AG04450 (cell line): ENCODE measurements at places on chromosomes 5 and 9. TPM values are rescaled to one million over a fixed set of nuclear protein-coding genes. Genes with fewer than 3 reads are reported as not detected.

DNA sequence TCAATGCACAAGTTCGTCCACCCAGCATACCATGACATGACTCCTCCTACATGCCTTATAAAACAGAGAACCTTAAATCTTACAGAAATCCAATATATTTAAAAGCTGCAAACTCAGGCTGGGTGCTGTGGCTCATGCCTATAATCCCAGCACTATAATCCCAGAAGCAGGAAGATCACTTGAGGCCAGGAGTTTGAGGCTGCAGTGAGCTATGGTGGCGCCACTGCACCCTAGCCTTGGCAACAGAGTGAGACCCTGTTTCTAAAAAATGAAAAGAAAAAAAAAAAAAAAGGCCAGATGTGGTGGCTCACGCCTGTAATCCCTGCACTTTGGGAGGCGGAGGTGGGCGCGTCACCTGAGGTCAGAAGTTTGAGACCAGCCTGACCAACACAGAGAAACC lies 68.7 kb downstream of the MTMR12 start:
- no peak for DNase-seq

GRCh38 chr9:125942125-125942524 lies 195.0 kb downstream of the PBX3 start:
- no peak for DNase-seq

LTC4S gene
- 0.40 and 0.56 TPM in 2 replicates for polyA plus RNA-seq

DNA sequence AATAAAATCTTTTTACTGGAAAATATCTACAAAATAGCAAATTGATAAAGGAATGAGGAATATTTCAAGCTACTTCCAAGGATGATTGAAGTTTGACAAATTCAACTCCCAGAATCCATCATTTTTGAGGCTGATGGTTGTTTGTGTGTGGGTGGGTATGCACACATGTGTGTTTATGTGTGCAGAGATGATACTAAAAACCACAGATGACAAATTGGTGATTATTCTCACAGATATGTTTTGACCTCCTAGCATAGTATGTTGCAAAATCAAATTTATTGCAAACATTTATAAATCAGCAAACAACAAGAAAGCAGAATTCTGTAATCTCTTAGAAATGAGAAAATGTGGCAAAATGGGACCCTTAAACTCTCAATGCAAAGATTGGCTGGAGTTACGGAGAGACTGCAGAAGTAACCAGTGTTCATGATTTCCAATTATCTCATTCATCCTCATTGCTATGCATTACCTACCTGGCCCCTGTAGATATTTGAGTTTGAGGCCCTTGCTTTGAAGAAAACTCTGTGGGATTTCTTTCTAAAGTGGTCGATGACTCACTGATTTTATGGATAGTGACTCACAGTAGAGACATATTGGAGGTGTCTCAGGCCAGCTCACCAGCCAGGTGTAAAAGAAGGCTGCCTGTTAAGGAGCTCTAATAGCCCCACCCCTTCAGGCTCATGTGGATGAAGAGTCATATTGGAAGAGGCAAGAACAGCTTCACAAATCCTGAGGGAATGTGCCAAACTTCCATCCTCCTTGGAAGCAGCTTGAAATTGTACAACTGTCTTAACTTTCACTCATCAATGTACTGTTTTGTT lies 44.6 kb upstream of the TMC1 start:
- no peak for DNase-seq

CDH12 gene
- not detected in 2 replicates for polyA plus RNA-seq

- DNase-seq = no peak
These were observed 85.7 kb upstream of the GRIA1 start for GRCh38 chr5:153404747-153405146.

DIRAS2 gene
- 0.04 TPM in 1 of 2 replicates, not detected in the other for polyA plus RNA-seq

DNA sequence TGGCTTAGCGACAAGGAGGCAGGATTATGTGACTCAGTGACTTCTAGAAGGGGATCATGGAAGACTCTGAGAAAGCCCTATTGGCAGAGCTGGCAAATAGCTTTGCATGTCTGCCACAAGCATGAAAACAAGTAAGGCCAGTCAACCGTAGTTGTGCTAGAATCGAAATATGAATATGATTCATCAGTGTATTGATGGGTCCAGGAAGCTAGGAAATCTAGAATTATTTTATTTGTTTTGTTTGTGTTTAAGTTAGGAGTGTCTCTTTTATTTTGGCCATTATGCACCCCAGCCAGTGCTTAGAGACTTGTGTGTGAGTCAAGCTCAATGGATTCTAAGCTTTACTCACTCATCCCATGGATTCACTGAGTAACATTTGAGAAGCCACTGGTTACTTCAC lies 3.8 kb upstream of the ITGA2 start:
- DNase-seq = no peak

DNA sequence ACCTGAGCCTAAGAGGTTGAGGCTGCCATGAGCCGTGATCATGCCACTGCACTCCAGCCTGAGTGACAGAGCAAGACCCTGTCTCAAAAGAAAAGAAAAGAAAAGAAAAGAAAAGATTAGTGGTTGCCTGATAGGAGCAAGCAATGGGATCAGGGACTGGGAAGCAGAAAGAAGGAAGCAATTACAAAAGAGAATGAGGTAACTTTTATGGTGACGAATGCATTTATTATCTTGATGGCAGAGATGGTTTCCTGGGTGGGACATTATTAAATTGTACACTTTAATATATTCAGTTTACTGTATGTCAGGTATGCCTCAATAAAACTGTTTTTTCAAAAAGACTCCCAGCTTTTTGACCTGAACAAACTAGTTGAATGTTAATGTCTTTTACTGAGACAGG lies 7.5 kb upstream of the PFDN1 start:
- no peak for DNase-seq

CTNNAL1 gene
- 60.6 and 82.7 TPM in 2 replicates for polyA plus RNA-seq

- no peak for DNase-seq
These were observed 12.7 kb downstream of the MATR3 start for GRCh38 chr5:139306197-139306596.

- no peak for DNase-seq
These were observed 181.9 kb upstream of the MSX2 start for GRCh38 chr5:174542471-174542870.

- no peak for DNase-seq
These were observed 17.2 kb upstream of the RGS3 start for GRCh38 chr9:113446323-113446740.

DNA sequence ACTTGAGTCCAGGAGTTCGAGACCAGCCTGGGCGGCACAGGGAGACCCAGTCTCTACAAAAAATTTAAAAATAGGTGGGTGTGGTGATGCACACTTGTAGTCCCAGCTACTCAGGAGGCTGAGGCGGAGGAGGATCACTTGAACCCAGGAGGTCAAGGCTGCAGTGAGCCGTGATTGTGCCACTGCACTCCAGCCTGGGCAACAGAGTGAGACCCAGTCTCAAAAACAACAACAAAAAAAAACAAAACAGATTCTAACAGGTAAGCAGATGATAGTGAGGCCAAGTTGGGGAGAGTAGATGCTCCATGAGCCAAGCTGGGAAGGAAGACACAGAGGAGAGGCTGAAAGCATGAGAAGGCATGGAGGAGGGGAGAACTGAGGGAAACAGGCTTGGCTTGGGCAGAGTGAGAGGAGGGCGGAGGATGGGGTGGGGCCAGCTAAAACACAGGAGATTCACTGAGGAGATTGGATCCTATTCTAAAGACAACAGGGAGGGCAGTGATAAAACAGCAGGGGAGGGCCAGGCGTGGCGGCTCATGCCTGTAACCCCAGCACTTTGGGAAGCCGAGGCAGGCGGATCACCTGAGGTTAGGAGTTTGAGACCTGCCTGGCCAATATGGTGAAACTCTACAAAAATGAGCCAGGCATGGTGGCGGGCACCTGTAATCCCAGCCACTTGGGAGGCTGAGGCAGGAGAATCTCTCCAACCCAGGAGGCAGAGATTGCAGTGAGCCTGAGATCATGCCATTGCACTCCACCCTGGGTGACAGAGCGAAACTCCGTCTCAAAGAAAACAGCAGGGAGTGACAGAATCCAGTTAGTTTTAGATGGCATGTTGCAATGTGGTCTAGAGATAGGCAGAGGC lies 8.4 kb downstream of the RPS14 start:
- DNase-seq = no peak

LRRC19 gene
- not detected in 2 replicates for polyA plus RNA-seq

SLC25A2 gene
- polyA plus RNA-seq = not detected in 2 replicates

GRCh38 chr5:141855265-141856036 lies 22.8 kb downstream of the PCDH1 start:
- DNase-seq = no peak
